ENCODE measurements at places on chromosomes 5 and 9. TPM values are rescaled to one million over a fixed set of nuclear protein-coding genes. Genes with fewer than 3 reads are reported as not detected.

- no peak for DNase-seq
These were observed 36.0 kb downstream of the ADAM19 start for GRCh38 chr5:157539503-157540022.

GRCh38 chr5:151012862-151013261, 7.5 kb upstream of the GPX3 start:
- no peak for DNase-seq

GRCh38 chr5:79754865-79755555, 65.4 kb downstream of the CMYA5 start:
- DNase-seq: no peak

The SH3GLB2 gene
- 123 TPM for polyA plus RNA-seq

- DNase-seq: no peak
These were observed 17.7 kb downstream of the ANGPTL2 start for GRCh38 chr9:127104581-127105311.

- no peak for DNase-seq
These were observed 52.4 kb downstream of the TTLL11 start for GRCh38 chr9:122040561-122041242.

DNA sequence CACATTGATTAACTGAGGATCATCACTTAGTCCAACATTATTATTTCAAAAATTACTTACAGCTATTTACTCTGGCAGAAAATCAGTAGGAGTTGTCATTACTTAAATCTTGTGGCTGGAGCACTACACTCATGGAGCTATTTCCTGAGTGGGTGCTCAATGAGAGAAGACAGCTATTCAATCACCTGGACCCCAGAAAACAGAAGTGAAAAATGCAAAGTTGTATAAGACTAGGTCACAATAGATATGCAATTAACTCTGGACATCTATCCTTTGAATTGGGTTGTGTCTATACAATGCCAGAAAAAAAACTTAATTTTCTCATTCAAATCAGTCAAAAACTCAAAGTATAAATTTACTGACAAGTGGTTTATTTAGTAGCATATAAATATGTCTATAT, 340.9 kb downstream of the EFNA5 start:
- DNase-seq: no peak

DNA sequence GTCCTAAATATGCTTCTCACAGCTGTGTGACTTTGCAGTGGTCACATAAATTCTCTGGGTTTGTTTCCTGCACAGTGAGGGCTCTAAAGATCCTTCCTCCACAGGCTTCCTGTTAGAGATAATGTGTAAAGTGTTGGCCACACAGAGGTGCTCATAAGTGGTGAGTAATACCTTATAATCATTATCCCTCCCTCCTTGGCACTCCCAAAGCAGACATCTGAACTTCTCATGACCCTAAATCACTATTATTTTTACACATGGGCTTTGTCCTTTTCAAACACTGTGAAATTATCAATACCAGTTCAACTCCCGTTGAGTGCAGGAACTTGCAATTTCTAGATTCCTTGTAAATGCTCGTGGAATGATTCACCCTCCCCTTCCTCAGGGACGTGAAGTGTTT, 100.2 kb downstream of the BRINP1 start:
- no peak for DNase-seq

DNA sequence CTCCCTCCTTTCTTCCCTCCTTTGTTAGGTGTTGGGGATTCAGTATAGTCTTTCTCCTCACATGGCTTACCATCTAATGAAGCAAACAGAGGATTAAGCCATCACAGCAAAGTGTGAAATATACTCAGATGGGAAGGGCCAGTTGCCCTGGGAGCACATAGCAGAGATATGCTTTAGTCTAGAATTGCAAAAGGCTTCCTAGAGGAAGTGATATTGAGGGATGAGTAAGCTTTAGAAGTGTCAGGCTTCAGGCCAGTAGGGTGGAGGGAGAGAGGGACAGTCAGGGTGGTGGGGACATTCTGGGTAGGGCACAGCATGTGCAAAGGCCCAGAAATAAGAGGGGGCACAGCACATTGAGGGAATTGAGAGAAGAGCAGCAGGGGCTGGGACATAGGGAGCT, 46.2 kb upstream of the GLRA1 start:
- no peak for DNase-seq

DNA sequence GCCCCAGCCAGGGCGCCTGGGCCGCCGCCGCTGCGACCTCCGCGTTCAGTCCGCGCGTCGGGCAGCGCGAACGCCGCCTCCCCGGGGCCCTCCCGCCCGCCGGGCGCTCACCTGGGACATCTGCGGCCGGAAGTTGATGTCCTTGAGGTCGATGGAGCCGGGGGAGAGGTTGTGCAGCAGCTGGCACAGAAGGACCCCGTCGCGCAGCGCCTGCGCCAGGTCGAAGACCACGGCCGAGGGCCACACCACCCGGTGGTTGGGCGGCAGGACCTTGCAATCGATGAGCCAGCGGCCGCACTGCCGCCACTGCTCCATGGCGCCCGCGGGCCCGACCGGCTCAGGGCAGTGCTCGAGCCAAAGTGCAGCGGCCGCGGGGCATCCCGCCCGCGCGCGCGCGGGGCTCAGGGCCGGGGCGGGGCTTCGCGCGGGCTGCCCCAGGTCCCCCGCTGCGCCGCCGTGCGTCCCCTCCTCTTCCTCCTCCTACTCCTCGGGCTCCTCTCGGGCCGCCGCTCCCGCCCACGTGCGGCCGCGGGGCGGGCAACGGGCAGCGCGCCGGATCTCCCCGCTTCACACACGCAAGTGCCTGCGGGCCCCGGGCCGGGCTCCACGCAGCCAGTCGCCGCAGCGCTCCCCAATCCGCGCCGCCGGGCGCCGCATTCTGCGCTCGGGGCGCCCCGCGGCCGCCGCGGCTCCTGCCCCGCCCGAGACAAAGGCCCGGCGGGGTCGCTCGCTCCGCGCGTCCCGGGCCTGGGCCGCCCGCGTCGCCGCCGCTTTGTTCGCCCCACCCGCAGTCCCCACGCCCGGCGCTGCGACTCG, at the start of gene VAV2:
TSS of gene VAV2 (minus strand) at position 361 of the 816 bp plus-strand sequence. CDS start at position 315, 46 bp downstream.
- no peak for DNase-seq

DNA sequence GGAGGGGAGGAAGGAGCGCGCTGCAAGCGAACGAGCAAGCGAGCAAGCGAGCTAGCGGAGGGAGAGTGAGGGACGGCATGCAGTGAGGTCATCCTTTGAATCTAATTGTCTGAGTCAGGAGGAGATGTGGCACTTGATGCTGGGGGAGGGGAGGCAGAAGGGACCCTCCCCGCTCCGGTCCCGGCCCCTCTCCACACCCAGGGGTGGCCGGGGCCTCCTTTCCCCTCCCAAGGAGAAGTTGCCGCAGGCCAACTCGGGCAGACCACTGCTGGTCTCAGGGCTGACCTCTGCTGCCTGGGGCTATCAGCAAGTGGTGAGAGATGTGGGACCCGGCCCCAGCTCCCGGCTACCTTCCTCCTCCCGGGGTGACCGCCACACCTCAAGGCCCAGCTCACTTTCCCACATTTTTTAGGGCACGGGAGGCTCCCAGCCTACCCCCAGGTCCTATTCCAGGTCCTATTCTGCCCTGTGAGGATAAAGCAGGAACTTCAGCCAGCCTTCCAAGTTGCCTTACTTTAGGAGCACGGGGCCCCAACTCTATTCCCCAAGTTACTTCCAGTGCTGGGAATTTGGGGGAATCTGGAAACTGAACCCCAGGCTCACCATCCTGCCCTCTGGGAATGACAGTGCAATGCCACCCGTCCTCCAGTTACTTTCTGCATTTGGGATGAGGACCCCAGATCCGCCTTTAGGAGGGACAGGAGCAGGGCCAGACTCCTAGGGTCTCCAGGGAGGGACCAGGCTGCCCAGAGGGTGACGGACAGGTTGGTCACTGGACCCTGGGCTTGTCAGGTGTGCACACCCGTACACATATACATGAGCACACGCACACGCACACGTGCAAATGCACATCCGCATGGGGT, 11.1 kb downstream of the CNTFR start:
- DNase-seq: no peak

- no peak for DNase-seq
These were observed 104.9 kb upstream of the CDH10 start for GRCh38 chr5:24749701-24750100.

The ADRB2 gene
- 0.53 TPM for polyA plus RNA-seq

GRCh38 chr9:79801459-79801858, 229.7 kb downstream of the TLE4 start:
- no peak for DNase-seq

- no peak for DNase-seq
These were observed 164.0 kb downstream of the ARL15 start for GRCh38 chr5:54146390-54146789.

The ADAMTS19 gene
- polyA plus RNA-seq: 5.2 TPM

The APBA1 gene
- 15.0 TPM for polyA plus RNA-seq

- peak; percentile 44 for DNase-seq
These were observed 1.6 kb downstream of the FSTL4 start for GRCh38 chr5:133610489-133611356.

DNA sequence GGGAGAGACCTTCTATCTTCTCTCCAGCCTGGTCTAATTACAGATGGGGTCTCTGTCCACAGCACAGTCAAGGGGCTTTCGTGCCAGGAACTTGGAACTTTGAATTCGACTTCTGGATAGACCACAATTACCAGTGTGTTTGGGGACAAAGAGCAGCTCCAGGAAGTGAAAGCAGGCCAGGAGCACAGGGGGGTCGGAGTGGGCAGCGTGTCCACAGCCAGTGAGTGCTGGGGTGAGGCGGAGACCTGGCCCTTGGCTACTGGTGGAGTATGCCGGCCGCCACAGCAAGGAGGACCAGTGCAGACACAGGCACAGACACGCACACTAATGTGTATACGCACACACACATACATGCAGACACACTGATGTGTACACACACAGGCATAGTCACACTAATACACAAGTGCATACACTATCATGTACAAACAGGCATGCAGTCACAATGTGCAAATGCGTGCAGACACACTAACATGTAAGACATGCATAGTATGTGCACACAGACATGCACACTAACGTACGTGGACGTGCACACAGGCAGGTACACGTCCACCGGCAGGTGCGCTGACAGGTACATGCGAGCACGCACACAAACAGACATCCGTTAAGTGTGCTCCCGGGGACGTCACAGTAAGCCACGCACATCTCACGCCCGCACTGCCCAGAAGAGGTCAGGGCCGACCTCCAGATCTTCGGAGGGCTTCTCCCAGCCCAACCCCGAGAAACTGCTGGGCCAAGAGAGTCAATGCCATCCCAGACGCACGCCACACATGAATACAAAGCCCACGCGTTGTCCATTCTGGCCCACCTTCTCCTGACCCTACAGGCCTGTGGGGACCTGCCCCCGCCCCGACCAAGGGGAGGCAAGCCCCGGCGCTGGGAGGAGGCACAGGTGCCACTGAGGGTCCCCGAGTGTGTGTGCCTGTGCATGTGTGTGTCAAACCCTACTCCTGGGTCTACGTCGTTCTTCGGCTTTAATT, 46.5 kb downstream of the NKD2 start:
- DNase-seq: no peak

The PROB1 gene
- polyA plus RNA-seq: 1.7 TPM

The FBLL1 gene
- polyA plus RNA-seq: 0.87 TPM

DNA sequence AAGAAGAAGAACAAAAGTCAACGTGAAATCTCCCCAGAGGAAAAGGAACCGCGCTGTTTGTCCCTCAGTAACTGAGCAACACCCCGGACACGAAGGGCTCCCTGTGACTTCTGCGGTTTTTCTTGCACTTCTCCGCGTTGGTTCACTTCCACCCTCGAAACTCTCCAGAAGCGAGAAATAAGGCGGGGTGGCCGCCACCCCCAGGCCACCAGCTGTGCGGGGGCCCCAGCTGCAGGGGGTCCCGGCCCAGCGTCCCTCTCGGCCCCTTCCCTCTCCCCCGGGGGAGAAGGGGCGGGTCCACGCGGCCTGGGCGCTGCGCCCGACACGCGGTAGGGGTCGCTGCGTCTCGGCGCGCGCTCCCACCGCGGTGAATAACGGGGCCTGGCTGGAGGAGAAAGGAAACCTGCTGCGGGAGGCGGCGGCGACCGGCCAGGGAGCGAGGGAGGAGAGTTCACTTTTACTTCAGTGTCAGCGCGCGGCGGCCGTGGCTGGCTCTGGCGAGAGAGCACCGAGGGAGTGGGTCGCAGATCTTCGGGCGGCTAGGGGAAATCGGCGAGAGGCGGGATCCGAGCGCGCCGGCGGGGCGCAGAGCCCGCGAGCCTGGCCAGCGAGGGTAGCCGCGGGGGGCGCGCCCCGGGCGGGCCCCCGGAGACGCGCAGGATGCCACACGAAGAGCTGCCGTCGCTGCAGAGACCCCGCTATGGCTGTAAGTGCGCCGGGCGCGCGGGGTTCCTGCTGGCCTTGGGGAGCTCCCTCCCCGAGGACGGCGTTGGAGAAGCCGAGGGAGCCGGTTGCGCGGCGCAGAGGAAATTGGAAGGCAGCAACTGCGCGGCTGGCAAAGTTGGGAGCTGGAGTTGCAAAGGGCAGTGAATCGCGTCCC, at the start of gene IQGAP2:
TSS of gene IQGAP2 (plus strand) at position 400 of the 880 bp plus-strand sequence. CDS start at position 661, 261 bp downstream.
- DNase-seq: peak; percentile 73

GRCh38 chr9:1008216-1008615, 31.8 kb downstream of the DMRT3 start:
- no peak for DNase-seq

GRCh38 chr9:115540091-115540490, 422.1 kb upstream of the TNC start:
- no peak for DNase-seq

DNA sequence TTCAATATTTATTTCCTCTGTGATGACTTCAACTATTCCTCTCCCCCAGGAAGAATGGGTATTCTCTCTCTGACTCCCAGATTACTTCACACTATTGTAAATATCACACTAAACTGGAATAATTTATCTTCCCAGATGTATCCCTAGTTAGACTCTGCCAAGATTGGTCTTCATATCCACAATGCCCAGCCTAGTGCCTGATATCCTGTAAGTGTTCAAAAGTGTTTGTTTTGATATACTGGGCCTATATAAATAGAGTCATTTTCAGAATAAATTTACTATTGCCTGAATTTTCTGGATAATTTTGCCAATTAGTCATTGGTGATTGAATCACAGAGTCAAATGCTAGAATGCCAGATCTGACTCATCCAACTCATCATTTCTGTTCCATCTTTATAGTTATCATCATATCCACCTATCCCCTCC, 143.7 kb upstream of the TNC start:
- no peak for DNase-seq

The PTGES gene
- polyA plus RNA-seq: 6.3 TPM

GRCh38 chr5:59380350-59380951, 513.1 kb downstream of the PDE4D start:
- DNase-seq: peak; percentile 39

DNA sequence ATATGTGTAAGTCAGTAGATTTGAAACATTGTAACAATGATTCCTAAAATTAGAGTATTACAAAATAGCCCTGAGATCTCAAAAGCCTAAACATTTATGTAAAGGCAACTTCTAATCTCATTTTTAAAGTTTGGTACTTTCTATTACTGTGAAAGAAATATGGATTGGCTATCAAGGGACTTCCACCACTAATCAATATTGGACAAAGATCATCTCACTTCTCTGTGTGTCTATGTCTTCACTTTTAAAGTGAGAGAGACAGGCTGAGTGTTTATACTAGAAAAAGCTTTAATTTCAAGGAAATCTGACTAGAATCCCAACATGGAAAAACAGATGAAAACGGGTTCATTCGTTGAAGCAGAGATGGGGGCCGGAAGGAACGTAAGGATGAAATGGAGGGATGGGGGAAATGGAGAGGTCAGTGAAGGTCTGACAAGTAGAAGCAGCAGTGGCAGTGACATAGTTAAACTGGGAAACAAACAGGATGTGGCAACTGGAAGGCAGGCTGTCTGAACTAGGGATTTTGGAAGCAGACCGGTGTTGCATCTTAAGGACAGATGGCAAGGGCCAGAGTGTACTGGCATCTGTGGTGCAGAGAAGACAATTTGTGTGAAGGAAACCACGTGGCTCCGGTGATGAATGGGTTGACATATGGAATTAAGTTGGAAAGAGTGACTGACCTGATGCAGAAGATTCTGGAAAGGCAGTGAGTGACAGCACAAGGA, 60.8 kb downstream of the PDE4D start:
- no peak for DNase-seq
